ENCODE measurements at places on chromosomes 3 and 15.

DNA sequence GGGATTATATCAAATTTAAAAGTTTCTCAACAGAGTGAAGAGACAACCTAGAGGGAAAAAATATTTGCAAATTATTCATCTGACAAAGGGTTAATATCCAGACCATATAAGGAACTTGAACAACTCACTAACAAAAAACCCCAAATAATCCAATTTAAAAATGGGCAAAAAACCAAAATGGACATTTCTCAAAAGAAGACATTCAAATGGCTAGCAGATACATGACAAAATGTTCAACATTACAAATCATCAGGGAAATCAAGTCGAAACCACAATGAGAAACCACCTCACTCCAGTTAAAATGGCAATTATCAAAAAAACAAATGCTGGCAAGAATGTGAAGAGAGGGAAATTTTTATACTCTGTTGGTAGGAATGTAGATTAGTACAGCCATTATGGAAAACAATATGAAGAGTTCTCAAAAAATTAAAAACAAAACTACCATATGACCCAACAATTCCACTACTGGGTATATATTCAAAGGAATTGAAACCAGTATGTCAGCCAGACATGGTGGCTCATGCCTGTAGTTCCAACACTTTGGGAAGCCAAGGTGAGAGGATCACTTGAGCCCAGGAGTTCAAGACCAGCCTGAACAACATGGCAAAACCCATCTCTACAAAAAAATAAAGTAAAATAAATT lies 88.5 kb downstream of the CSNK1G1 start:
- no peak for DNase-seq

DNA sequence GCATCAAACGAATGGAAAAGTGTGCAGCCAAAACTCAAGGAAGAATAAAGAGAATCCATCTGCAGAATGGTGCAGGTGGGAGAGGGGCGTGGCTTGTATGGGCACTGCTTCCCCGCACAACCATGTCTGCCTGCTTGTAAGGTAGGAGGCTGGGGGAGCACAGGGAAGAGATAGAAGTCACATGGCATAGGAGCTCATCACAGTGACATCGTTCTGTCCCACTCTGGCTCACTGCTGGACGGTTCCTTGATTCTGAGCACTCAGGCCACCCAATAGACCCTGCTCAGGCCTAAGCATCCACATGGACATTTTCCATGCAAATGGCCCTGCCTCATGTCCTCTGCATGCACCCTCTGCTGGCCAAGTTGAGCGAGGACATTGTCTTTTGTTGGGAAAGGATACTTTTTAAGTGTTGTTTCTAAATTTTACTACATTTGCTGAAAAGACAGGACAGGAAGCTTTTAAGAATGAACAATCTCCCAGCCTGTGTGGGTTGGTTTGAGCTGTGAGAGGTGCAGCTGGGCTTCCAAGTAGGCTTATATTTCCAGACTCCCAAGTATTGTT lies 3.1 kb downstream of the MYLK start:
- DNase-seq = no peak

DNA sequence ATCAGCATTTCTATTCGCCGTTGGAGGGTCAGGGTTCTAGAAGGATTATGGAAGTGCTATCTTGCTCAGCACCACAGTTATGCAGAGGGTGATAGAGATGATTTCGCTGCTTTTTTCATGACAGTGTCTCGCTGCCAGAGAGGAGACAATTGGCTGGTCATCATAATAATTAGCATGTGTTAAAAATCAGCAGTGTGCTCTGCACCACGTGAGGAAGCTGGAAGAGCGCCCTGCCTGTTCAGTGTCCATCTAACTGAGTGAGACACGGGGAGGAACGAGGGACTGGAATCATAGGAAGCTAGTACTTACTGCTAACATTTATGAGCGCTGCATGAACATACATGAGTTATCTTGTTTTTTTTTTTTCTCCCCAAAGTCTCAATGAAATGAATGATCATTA lies 116.2 kb upstream of the PLAAT1 start:
- DNase-seq = no peak

DNA sequence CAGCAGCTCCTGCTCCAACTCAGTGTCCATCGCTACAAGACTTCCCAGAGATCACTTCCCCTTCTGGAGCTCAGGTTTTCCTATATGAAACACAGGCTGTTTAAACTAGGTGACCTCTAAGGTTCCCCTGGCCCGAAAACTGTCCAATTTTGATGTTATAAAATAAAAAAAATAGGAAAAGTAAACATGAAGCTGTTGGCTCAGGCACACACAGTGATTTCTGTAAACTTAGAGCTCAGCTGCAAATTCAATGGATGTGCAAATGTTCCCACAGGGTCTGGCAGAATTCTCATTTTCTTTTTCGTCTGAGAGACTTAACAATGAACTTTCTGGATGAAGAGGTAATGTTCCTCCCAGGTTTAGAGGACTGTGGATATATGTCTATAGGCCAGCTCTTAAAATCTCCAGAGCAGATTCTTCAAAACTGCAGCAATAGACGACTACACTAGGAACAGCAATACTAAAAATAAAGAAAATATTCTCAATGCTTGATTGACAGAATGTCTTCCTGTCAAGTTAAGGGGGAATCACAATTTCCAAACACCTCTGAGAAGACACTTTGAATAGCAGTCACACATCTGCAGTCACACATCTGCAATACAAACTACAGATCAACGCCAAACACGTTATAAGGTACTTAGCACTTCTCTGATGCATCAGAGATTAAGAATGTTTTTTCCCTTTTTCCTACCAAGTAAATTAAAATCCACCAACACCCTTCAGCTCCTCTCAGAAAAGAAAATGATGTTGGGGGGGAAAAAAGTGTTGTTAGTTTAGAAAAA lies 2.8 kb downstream of the NUP210 start:
- DNase-seq = no peak

GRCh38 chr3:40516201-40516600 lies 8.6 kb upstream of the ZNF621 start:
- DNase-seq = no peak

DNA sequence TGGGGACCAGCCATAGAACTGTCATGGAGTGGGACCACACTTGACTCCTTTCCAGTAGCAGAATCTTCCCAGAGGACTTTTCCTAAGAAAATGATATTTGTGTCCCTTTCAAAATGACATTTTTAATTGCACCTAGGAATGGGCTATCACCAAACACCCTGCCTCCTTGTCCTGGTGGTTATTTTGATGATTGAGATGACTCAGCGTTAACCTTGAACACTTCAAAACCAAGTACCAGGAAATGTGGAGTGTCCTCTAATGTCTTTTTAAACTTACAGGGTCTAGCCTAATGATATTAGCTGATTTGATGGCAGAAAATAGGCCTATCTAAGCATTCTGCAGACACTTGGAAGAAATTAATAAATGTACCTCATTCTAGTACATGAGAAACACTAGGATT lies 90.7 kb downstream of the HHLA2 start:
- no peak for DNase-seq

DNA sequence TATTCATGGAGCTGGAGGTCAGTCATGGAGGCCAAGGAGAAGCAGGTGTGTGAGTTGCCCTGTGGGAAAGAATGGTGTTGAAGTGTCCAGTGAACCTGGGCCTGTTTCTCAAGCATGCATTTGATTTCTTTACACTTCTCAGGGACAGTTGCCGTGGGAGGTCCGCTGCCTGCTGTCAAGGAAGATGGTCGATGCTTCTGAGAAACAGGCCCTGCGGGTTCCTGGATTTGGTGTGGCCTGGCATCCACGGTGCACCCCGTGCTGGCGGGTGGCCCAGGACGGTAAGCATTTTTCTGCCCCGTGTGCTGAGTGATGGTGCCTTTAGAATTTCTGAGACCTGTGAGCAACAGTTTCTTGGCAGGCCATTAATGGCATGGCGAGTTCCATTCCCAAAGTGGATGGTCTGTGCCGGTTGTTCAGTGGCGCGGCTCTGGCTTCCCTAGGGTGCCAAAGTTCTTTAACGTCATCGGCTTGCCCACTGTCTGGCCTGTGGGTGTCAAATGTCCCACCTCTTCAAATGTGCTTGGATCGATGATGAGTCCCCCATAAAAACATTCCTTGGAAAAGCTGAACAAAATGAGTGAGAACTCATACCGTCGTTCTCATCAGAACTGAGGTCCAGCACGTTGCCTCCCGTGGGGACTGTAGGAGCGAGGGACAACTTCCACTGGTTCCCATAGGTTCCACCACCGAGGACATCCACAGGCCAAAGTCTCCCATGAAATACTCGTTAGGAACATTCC lies 107.2 kb downstream of the SNRPN start:
- no peak for DNase-seq

- no peak for DNase-seq
These were observed 406.5 kb upstream of the THBS1 start for GRCh38 chr15:39174332-39174731.
